ENCODE measurements at places on chromosomes 13 and 19. TPM values are rescaled to one million over a fixed set of nuclear protein-coding genes. Genes with fewer than 3 reads are reported as not detected.

DNA sequence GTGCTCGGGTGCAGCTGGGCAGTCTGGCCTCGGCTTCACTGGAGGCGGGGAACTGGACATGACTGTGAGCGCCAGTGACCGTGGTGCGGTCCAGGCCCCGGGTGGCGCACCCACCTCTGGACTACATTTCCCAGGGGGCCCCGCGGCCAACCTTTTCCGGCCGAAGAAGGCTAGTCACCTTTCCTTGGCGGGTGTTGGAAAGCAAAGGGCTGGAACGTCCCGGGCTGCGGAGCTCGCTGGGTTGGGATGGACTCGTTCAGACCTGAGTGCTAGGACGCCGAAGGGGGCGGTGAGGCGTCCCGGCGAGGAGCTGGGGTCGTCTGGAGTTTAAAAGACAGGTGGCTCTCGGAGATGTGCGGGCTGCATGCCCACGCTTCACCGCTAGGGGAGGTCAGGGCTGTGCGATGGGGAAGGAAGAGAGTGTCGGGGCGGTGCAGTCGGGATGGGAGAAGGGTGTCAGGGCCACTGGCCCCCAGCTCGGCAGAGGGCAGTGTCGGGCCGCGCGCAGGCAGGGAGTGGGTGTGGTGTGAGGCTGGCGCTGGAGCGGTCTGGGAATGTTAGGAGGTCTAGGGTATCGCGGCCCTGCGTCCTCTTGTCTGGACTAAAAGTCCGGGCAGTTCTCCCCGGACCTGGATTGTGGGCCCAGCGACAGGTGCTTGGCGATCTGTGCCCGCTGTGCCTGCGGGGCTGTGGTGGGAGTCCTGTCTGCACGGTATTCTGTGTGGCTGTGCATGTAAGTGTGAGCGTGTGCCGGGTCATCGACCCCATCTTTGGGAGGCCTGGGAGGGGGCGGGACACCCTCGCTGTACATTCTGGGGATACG, 57.1 kb downstream of the ZNF568 start:
- peak; percentile 96 for DNase-seq

Gene CEACAM5
- 5.4 TPM for total RNA-seq

Gene ZNF587
- 25.0 TPM for total RNA-seq

Gene LILRA6
- total RNA-seq = not detected

- no peak for DNase-seq
Measured at GRCh38 chr13:76775088-76775740, 111.0 kb downstream of the KCTD12 start.

DNA sequence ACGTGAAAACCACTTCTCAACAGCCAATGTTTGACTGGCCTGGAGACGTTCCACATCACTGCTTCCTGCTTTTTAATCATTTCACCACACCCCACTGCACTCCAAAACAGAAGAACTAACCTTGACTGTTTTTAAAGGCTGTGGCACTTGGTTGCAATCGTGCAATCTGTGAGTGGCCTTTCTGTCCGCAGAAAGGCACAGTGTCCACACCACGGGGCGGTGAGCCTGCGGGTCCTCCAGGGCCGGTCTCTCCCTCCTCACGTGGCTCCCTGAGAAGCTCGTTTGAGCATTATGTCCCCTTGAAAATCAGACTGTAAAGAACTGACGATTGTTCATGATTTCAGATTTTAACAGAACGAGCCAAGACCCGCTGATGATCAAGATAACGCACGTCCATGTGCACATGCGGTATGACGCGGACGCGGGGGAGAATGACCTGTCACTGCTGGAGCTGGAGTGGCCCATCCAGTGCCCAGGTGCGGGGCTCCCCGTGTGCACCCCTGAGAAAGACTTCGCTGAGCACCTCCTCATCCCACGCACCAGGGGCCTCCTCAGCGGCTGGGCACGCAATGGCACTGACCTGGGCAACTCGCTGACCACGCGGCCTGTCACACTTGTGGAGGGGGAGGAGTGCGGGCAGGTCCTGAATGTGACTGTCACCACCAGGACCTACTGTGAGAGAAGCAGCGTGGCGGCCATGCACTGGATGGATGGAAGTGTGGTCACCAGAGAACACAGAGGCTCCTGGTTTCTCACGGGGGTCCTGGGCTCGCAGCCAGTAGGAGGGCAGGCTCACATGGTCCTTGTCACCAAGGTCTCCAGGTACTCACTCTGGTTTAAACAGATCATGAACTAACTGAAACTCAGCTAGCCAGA, 13.0 kb downstream of the PROZ start:
- no peak for DNase-seq

Gene ZNF625
- total RNA-seq = 16.9 TPM

DNA sequence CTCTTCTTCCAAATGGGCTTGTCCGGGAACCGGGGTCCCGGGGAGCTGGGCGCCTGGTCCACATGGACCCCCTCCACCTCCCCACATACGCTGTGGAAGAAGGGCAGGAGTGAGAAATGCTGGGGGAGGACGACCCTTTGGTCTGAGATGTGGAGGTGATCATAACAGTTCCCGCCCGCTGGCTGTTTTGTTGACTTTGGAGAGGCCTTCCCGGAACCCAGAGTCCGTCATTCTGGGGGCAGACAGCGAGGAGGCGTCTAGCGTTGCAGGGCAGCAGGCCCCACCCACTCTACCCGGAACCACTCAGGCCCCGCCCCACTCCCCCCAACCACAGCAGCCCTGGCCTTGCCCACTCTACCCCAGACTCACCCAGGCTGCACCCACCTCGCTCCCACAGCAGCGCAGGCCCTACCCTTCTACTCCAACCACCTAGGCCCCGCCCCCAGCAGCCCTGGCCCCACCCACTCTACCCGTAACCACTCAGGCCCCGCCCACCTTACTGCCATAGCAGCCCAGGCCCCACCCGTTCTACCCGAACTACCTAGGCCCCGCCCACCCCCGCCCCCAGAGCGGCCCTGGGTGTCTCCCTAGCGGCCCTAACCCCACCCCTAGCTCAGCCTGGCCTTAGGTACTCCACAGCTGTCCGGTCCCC, 7.1 kb downstream of the GPR108 start:
- DNase-seq = peak; percentile 54

GRCh38 chr19:39307046-39307821, 11.0 kb downstream of the IFNL1 start:
- peak; percentile 59 for DNase-seq

Gene ZSCAN4
- total RNA-seq = not detected
